ENCODE measurements at places on chromosomes 16 and 17.

- no peaks in the 10 kb centered on the region for H3K27me3 ChIP-seq
- H3K4me1 ChIP-seq: no peaks in the 10 kb centered on the region
- no peak overlapping the region for H3K27ac ChIP-seq
- H3K4me3 ChIP-seq: no peak overlapping the region
- no peak for DNase-seq
Measured at GRCh38 chr16:54987081-54987480, 56.4 kb downstream of the IRX5 start.

- H3K27me3 ChIP-seq: peaks cover 14% of the 10 kb centered on the region
- DNase-seq: no peak
- H3K4me3 ChIP-seq: no peak overlapping the region
- peaks cover 23% of the 10 kb centered on the region for H3K4me1 ChIP-seq
Measured at GRCh38 chr16:90016339-90016950, 2.8 kb downstream of the DBNDD1 start.

GRCh38 chr16:21701271-21701670, 37.5 kb downstream of the OTOA start:
- no peak overlapping the region for H3K27ac ChIP-seq
- H3K36me3 ChIP-seq: no peaks in the 10 kb centered on the region
- peaks cover 15% of the 10 kb centered on the region for H3K4me1 ChIP-seq
- no peaks in the 10 kb centered on the region for H3K27me3 ChIP-seq
- H3K4me3 ChIP-seq: no peak overlapping the region
- DNase-seq: no peak

DNA sequence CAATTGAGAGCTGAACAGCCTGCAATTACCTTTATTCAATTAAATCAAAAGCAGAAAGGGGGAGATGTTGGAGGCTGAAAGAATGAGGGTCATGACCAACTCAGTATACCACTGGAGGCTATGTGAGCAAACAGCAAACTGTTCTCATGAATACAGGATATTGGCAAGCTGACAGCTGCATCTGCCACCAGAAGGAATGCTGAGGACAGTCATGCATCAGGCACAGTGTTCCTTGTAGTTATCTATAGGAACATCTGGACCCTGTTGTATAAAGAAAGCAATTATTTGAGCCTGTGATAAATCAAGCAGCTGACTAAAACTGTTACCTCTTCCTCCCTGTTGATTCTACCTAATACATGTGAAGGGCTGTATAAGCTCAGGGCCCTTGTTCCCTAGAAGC, 2064.6 kb downstream of the TP53TG3F start:
- no peaks in the 10 kb centered on the region for H3K4me1 ChIP-seq
- H3K27me3 ChIP-seq: no peaks in the 10 kb centered on the region
- H3K4me3 ChIP-seq: no peak overlapping the region
- no peaks in the 10 kb centered on the region for H3K36me3 ChIP-seq

- peak overlapping the region; percentile 86 for H3K27ac ChIP-seq
- H3K4me1 ChIP-seq: peaks cover 47% of the 10 kb centered on the region
- peak overlapping the region; percentile 91 for H3K4me3 ChIP-seq
- no peaks in the 10 kb centered on the region for H3K36me3 ChIP-seq
Measured at GRCh38 chr17:78924481-78925151, 571 bp downstream of the TIMP2 start.

- no peaks in the 10 kb centered on the region for H3K27me3 ChIP-seq
- H3K27ac ChIP-seq: no peak overlapping the region
- DNase-seq: peak; percentile 43
- peaks cover 56% of the 10 kb centered on the region for H3K36me3 ChIP-seq
Measured at GRCh38 chr16:303760-304505, 21.0 kb downstream of the PDIA2 start.

DNA sequence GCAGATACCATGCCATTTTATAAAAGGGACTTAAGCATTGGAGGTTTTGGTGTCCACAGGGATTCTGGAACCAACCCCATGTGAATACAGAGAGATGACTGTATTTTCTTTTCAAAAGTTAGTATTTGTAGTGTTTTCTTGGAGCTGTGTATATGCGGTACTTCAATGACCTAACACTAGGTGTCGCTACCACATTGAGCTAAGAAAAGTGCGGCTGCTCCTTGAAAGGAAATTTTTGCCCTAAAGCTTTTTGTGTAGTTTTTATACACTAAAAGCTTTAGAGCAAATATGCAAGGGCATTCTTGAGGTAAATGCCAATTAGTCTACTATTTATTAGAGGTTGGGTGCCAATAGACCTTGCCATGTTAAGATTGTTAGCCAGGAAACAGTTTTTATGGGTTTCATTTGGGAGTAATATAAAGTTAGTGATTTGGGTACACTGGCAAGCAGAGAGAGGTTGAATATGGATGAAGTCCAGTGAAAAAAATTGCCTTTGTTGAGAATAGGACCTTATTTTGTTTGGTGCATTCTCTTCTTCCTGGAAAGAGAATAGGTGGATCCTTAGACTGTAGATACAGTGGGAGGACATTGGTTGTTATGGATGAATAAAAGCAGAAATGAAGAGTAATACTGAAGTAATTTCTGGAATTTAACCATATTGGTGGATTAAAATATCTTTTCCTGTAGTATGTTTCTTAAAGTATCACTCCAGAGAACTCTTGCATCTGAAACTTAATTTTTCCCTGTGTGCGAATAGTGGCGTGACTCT, 43.3 kb downstream of the BCAS3 start:
- peak; percentile 25 for DNase-seq
- H3K27me3 ChIP-seq: no peaks in the 10 kb centered on the region
- no peak overlapping the region for H3K27ac ChIP-seq
- H3K36me3 ChIP-seq: no peaks in the 10 kb centered on the region
- H3K4me1 ChIP-seq: no peaks in the 10 kb centered on the region

DNA sequence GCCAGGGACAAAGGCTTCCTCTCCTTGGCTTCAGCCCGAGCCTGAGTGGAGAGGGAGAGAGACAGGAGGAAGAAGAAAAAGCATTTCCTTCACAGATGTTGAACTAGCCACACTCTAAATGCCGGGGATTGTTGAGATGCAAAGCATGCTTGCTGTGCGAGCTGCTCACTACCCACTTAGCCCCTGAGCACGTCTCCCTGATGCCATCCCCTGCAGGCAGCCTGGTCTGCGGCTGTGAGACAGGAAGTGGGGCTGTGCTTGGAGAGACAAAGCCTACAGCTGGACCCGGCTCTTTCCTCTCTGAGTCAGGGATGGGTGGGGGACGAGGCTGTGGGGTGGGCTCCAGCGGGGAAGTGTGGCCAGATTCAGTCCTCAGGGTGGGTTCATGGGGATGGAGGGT, 13.7 kb downstream of the WNT9B start:
- no peak overlapping the region for H3K27ac ChIP-seq
- H3K36me3 ChIP-seq: no peaks in the 10 kb centered on the region
- DNase-seq: no peak
- H3K4me3 ChIP-seq: no peak overlapping the region

GRCh38 chr16:13236308-13236707, 334.9 kb downstream of the SHISA9 start:
- no peaks in the 10 kb centered on the region for H3K4me1 ChIP-seq
- DNase-seq: no peak
- H3K36me3 ChIP-seq: no peaks in the 10 kb centered on the region

DNA sequence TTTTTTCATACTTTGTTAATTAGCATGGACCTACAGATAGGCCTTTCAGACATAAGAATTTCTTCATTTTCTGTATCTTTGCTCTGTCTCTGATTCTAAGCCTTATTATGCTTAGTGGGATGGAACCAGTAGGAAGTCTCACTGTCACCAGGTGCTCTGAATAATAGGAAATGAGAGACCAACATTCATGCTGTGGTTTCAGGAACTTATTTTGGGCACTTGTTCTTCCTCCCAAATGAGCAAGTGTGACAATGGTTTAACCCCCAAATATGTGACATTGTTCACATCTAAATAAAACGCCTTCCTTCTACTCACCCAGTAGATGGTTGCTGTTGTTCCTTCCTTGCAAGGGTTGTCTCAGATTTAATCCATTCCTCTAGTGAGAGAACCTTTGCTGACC, 100.2 kb downstream of the SYCE1L start:
- no peak overlapping the region for H3K4me3 ChIP-seq
- DNase-seq: no peak
- no peaks in the 10 kb centered on the region for H3K4me1 ChIP-seq

- peak overlapping the region; percentile 81 for H3K27ac ChIP-seq
- H3K4me1 ChIP-seq: peaks cover 46% of the 10 kb centered on the region
- H3K4me3 ChIP-seq: no peak overlapping the region
- DNase-seq: no peak
Measured at GRCh38 chr17:27496005-27496404, 39.8 kb downstream of the KSR1 start.

DNA sequence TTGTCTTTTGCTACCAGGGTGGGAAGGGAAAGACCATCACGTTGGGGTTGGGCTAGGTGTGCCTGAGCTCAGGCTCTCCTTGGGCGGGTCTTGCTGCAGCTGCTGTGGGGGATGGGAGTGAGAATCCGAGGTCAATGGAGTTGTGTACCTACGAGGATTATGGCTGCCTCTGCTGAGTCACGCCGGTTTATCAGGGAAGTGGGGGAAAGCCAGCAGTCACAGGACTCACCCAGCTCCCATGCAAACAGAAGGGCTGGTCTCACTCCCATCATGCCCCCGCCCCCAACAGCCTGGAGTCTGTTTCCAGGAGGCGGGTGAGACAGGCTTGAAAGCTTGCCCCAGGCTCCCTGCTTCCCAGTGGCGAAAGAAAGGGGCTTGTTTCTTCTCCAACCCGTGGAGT, 1259.0 kb upstream of the GOT2 start:
- H3K36me3 ChIP-seq: no peaks in the 10 kb centered on the region
- no peak overlapping the region for H3K4me3 ChIP-seq
- H3K4me1 ChIP-seq: no peaks in the 10 kb centered on the region

DNA sequence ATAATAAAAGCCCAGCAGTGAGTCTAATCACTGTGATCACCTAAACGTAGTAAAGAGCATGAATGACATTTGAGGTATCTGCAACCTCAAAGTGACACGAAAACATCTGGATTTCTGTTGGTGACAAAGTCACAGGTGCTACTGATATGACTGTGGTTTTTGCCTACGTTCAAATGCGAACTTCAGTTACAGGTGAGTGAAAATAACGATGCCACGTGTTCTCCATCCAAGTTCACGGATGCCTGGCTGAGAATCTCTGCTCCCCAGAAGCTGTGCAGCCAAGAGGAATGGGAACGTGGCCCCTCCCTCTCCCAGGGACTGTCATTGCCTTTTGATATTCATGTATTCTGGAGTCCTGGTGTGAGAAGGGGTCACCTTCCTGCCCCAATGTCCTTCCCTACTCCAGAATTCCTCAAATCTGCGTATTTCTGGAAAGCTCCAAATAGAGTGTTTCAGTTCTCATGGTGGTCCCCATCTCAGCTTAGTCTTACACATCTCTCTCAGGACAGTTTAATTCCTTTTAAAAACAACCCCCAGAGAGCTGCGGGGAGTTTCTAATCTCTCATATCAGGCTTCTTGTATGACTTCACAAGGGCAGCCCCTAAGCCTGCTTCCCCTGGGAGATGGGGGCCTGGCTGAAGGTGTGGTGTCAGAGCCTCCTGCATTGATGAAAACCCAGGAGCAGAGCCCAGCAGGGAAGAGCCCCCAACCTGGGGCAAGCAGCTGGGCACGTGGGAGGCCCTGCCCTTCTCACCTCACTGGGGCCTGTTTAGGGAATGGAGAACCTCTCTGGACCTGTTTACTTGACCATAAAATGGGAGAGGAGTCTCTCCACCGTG, 25.8 kb downstream of the PIK3R5 start:
- H3K4me3 ChIP-seq: no peak overlapping the region
- H3K27ac ChIP-seq: peak overlapping the region; percentile 46
- no peaks in the 10 kb centered on the region for H3K27me3 ChIP-seq
- peaks cover 12% of the 10 kb centered on the region for H3K36me3 ChIP-seq

GRCh38 chr17:47200325-47200664, 8.9 kb upstream of the MYL4 start:
- DNase-seq: peak; percentile 65
- peak overlapping the region; percentile 98 for H3K27ac ChIP-seq
- H3K27me3 ChIP-seq: no peaks in the 10 kb centered on the region
- peaks cover 30% of the 10 kb centered on the region for H3K4me1 ChIP-seq
- H3K36me3 ChIP-seq: no peaks in the 10 kb centered on the region

DNA sequence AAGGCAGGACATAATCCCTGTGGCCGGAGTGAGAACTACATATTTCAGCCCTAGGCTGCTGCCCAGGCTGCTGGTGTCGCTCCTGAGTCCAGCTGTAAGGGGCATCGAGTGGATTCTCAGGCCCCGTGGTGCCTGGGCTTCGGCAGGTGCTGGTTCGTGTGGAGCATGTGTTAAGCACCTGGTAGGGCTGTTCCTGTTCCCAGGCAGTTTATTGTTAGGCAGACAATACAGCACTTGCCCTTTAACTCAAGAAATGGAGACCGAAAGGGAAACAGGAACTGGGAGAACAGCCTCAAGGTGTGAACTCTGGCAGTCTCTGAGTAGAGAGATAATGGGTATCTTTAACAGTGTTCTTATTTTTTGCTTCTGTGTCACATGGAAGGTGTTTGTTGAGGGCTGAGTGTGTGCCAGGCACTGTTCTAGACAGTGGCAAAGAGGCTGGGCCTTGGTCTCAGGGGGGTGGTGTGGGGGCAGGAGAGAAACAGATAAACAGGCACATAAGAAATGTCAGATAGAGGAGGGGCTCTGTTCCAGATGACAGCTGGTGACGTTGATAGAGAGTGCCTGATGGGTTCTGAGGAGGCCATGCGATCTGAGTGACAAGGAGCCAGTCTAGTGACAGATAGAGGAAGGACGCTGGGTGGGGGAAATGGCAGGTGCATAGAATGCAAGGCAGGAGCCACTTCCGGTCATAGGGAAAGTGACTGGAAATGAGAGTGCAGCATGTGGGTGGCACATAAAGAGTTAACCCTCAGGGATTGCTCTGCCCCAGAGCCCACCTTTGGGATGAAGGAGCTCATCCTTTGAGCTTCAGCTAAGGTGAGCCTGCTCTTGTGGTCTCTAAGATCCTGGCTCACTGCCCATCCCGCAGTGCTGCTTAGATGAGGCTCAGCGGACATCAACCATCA, 33.8 kb downstream of the EPN2 start:
- no peak overlapping the region for H3K4me3 ChIP-seq
- no peak overlapping the region for H3K27ac ChIP-seq
- DNase-seq: no peak
- H3K36me3 ChIP-seq: no peaks in the 10 kb centered on the region
- peaks cover 14% of the 10 kb centered on the region for H3K4me1 ChIP-seq

GRCh38 chr16:56679818-56680217, 2.5 kb upstream of the MT1X start:
- no peaks in the 10 kb centered on the region for H3K36me3 ChIP-seq
- H3K4me3 ChIP-seq: no peak overlapping the region
- no peak for DNase-seq

GRCh38 chr17:81412490-81413093, 17.3 kb downstream of the BAHCC1 start:
- DNase-seq: no peak
- no peak overlapping the region for H3K4me3 ChIP-seq
- H3K27me3 ChIP-seq: no peaks in the 10 kb centered on the region
- H3K27ac ChIP-seq: no peak overlapping the region

DNA sequence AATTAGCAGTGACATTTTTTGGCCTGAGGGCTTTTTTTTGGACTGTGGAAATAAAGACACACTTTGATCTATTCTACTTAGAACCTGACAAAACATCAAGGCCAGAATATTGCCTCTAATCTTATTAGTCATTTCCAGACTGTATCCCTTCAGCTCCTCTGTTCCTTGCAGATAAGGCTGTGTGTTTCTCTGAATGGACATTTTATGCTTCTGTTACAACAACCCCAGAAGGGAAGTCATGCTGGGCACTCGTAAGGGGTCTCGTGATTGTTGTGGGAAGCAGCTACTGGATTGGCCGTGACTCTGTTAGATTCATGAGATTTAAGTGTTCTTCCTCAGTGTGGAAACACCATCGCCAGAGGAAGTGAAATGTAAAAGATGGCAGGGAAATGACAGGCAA, 31.6 kb upstream of the HS3ST2 start:
- H3K27ac ChIP-seq: no peak overlapping the region
- H3K4me3 ChIP-seq: no peak overlapping the region
- H3K27me3 ChIP-seq: no peaks in the 10 kb centered on the region
- peak; percentile 30 for DNase-seq
- H3K36me3 ChIP-seq: no peaks in the 10 kb centered on the region
- H3K4me1 ChIP-seq: peaks cover 38% of the 10 kb centered on the region
